ENCODE measurements at places on chromosomes 7 and 10.

GRCh38 chr7:73974101-73974947, 53.6 kb upstream of the ELN start:
- no peak for DNase-seq

GRCh38 chr10:78579995-78580394, 488.8 kb upstream of the ZMIZ1 start:
- DNase-seq, result peak; percentile 62

- DNase-seq, result no peak
Measured at GRCh38 chr7:42746214-42746613, 165.7 kb downstream of the C7orf25 start.

- no peak for DNase-seq
Measured at GRCh38 chr7:5491251-5492019, 67.8 kb upstream of the TNRC18 start.

DNA sequence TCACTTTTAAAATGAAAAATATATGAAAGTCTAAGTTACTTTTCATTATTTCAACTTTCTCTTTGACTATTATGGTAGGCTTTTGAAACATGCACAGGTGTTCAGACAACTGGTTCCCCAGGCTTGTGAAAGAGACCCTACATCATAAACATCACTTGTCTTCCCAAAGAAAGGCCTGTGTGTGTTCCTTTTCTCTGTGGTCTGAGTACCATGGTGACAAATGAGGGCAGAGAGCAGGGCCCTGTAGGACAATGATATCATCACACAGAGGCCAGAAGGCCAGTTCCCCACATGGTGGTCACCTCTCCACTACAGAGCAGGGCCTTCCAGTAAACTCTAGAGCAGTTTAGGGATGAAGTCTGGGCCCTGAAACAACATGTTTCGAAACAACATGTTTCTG, 288.8 kb downstream of the USP6NL start:
- DNase-seq, result no peak

GRCh38 chr7:12708314-12708713, 20.9 kb downstream of the ARL4A start:
- DNase-seq, result no peak

GRCh38 chr7:71326595-71326994, 194.7 kb downstream of the GALNT17 start:
- DNase-seq, result no peak

DNA sequence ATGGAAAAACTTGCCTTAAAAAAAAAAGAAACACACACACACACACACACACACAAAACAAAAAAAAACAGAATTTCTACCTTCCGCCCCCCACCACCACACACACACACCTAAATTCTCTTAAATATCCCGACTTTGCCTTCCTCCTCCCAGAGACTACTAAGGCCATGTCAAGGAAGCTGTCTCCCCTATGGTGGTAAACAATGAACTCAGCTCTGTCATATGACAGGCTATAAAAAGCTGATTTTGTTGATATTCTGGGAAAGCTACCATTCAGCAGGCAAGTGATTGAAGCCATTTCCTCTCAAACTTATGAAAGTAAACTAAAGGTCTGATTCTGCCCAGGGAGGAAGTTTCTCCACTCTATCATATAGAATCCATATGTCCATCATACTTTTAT, 471.0 kb downstream of the GFRA1 start:
- DNase-seq, result peak; percentile 38

- DNase-seq, result peak; percentile 20
Measured at GRCh38 chr7:98423043-98423442, 22.2 kb upstream of the BAIAP2L1 start.

DNA sequence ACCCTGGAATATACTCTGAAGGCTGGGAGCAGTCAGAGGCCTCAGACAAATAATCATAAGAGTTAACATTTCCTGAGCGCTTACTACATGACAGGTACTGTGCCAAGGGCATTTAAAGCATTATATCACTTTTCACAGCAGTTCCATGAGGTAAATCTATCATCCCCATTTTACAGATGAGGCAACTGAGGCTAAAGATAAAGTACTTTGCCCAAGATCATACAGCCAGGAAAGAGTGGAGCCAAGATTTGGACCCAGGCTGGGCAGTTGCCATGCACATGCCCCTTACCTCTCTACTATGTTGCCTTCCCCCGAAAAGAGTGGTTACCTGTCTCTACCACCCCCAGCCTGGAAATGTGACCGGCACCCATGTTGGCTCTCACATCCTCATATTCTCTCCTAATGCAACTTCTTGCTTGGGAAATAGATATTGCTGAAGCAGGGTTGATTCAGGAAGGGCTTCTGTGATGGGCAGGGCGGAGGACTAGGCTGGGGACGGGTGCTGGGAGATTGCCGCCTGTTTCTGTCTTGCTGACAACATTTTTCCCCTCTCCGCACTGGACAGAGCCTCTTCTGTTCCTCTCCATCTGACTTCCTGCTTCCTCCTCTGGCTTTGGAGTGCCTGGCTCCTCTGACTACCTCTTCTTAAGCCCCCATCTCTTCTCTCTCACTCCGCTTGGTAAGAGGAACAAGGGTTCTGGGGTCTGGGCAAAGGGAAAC, 13.8 kb downstream of the SMO start:
- DNase-seq, result no peak

- no peak for DNase-seq
Measured at GRCh38 chr10:110141185-110141584, 66.2 kb upstream of the MXI1 start.

- no peak for DNase-seq
Measured at GRCh38 chr10:117398029-117398428, 22.8 kb upstream of the PDZD8 start.

DNA sequence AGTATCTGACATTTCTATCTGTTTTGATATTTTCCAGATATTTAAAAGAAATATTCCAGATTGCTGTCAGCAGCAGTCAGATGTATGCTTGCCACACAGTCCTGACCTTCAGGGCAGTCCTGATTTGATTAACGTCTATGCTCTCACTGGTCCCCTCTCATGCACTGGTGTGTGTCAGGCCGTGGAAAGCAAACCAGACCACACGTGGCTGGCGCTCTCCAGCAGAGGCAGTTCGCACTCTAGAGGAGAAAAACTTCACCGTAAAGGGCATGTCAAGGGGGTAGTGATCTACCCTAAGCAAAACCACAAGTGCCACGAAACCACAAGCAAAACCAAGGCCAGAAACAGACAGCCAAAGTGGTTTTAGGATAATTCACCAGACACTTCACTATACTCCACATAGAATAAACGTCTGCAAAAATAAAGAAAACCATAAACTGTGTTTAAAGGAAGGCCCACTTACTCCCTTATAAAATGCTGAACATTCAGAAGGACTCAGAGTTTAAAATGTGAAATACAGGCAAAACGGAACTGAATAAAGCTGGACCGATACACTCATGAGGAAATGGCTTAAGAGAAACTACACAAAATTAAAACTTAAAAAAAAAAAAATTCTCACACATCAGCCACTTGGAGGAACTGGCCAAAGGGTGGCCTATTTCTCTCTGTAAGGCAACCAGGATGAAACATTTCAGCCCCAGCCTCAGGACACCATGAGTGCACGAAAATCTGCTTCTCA, 26.4 kb downstream of the PARP12 start:
- no peak for DNase-seq

DNA sequence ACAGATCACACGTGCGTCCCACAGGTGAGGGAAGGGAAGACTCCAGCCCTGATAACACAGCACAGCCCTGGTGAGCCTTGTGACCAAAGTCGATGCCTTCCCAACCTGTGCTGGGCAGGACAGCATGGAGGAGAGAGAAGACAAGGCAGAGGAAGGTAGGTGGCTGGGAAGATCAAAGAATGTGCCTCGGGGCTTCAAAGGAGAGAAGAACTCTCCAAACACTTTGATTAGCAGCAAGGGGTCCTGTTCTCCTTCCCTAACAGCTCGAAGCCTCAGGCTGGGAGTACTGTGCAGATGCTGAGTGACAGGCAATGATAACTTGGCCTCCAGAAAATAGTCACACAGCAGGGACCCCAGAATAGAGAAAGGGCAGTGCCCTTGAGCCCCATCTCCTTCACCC, 288.5 kb downstream of the TCERG1L start:
- DNase-seq, result no peak

DNA sequence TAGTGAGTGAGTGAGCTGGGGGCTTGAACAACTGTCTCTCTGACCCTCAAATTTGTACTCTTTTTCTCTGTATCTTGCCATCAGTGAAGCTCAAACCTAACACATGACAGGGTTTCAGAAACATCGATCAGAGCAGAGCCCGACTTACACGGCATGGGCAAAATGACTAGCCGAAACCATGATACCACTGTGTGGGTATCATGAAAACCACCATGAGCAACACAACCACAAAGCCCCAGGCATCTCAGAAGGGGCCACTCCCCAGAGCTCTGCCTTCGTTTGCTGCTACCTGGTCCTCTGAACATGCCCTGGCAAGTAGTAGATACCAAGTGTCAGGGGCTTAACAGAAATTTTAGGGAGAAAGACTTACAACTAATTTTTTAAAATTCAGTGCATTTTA, 308.5 kb downstream of the WDR11 start:
- no peak for DNase-seq

GRCh38 chr7:3887096-3887690, 586.1 kb downstream of the SDK1 start:
- no peak for DNase-seq

- DNase-seq, result no peak
Measured at GRCh38 chr10:30600005-30600404, 29.5 kb downstream of the LYZL2 start.

- DNase-seq, result no peak
Measured at GRCh38 chr7:150945171-150945852, 32.8 kb downstream of the KCNH2 start.

DNA sequence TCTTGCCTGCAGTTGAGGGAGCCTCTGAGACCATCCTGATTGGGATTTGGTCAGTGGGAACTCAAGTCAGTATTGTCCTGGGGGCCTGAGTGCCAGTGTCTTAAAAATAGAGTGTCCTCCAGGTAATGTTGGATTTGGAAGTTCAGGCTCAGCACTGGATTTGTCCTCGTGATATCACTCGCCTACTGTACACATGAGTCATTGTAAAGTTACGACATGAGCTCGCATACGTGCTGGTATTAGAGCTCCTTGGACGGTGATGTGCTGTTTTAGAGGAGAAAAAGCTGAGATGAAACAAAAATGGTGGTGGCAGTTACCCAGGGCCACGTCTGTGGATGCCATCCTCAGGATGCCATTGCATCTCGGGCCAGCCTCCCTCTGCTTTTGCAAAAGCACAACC, 78.2 kb downstream of the MGMT start:
- DNase-seq, result no peak

DNA sequence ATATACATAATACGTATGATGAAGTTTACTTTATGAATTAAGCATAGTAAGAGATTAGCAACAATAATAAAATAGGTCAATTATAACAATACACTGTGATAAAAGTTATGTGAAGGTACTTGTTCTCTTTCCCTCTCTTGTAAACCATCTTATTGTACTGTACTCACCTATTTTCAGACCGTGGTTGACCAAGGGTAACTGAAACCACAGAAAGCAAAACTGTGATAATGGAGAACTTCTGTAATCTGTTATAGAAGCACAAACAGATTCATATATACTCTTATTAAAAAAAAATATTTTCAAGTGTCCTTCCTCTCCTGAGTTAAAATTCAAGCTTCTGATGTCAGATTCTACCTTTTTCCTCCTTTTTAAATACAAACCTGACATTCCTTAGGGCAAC, 1247.8 kb upstream of the SORCS1 start:
- no peak for DNase-seq

- no peak for DNase-seq
Measured at GRCh38 chr10:122875843-122876466, 3.4 kb downstream of the FAM24B start.

DNA sequence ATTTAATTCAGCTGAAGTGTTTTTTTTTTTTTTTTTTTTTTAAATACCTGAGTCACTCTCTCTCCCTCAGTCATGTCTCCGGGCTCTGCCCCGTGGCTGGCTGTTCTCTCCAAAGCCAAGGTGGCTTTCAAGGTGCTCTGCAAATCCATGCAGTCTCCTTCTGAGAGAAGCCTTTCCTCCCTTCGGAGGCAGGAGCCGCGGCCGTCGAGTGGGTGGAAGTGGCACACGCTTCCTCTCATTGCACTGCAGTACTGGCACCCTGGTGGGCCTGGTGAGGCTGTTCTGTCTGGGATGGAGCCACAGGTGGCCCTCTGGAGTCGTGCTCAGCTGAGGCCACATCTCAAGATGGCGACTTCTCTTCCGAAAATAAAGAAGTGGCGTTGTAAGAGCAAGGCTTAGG, 221.8 kb downstream of the GLRX3 start:
- no peak for DNase-seq

GRCh38 chr7:28889290-28889689, 68.8 kb downstream of the TRIL start:
- no peak for DNase-seq

DNA sequence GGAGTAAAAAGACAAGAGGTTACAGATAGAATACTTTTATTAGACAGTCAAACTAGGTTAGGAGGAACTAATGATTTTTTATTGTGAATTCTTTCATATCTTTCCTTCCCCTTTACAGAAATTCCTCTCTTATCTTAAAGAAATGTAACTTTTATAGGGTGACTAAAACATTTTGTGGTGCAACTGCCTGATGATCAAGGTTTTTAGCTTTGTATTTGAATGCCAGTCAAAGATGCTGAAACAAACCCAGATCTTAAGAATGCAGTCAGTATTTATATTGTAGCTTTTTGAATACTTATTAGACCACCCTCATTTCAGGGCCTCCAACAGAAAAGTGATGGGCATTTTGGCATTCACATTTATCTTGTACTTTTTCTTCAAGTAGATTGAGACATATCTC, 27.4 kb downstream of the TAX1BP1 start:
- DNase-seq, result no peak

DNA sequence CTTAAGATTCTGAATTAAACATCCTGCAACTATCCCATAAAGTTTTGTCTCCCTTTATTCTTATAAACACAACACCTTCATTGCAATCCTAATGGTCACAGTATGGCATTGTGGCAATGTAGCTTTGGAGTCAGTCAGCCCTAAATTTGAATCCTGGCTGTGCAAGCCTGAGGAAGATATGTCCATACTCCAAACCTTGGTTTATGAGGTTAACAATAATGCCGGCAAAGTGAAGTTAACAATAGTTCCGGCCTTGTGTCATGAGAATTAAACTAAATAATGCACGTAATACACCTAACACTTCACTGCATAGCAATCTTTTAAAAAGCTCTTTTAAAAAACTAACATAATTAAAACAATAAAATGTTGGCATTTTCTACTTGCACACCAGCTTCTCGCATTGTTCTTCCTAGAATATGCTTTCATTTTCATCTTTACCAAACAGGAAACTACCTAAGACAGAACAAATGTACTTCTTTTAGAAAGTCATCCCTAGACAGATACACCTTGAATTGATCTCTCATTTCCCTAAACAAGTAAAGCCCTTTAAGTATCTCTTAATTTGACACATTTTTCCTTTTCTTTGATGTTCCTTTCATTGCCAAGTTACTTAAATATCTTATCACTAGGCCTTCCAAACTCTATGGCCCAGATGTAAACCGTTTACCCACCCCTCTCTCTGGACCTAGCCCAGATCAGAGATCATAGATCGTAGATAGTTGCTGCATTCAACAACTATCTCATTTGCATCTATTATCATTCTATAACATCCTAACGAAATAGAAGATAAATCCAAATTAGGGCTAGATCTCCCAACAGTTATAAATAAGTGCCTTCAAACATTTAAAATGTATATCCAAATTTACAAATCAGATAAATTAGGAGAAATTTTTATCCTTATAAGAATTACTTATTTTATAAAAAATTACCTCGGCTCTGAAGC, 66.7 kb downstream of the CREB3L2 start:
- no peak for DNase-seq

Data from foreskin melanocyte (primary cell).